ENCODE measurements at places on chromosomes 7 and 10.
A peak's percentile ranks its signal among the peaks of the same experiment; 100 is the strongest.

GRCh38 chr7:140641524-140642195 is 1.0 kb upstream of the DENND2A start:
- no peak for DNase-seq

- DNase-seq: peak; percentile 41
These were observed 513 bp downstream of the ODAD2 start for GRCh38 chr10:27998178-27998953.

GRCh38 chr7:151146761-151147160 is 20.7 kb downstream of the GBX1 start:
- DNase-seq: no peak

GRCh38 chr7:139620676-139621344 is 97.3 kb downstream of the CLEC2L start:
- DNase-seq: peak; percentile 57

- no peak for DNase-seq
These were observed 115.2 kb upstream of the GDF10 start for GRCh38 chr10:47184724-47185330.

- DNase-seq: no peak
These were observed 15.0 kb upstream of the SLK start for GRCh38 chr10:103951942-103952341.

DNA sequence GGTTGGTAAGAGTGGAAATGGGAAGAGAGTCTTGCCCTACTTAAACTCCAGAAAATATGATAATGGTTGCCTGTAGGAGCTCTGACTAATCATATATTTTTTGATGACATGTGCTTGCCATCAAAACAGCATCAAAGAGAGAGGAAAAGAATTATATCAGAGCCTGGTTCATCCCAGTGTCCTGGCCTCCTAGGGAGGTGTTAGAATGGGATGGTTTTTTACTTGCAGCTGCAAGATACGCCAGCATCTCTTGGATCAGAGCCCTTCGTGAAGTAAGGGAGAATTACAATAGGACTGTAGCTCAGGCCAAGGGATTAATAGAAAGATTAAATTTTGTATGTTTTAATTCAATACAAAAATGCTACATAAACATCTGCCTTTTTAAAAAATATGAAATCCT is 177.6 kb upstream of the HDAC9 start:
- DNase-seq: no peak

DNA sequence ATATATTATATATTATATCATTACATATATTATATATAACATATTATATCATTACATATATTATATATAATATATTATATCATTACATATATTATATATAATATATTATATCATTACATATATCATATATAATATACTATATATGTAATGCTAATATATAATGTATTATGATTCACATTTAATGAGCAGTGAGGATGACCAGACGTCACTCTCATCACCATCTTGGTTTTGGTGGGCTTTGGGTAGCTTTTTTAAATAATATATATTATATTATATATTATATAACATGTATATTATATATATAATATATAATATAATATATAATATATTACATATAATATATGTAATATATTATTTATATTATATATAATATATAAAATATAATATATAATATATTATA is 1189.4 kb upstream of the AUTS2 start:
- DNase-seq: no peak

DNA sequence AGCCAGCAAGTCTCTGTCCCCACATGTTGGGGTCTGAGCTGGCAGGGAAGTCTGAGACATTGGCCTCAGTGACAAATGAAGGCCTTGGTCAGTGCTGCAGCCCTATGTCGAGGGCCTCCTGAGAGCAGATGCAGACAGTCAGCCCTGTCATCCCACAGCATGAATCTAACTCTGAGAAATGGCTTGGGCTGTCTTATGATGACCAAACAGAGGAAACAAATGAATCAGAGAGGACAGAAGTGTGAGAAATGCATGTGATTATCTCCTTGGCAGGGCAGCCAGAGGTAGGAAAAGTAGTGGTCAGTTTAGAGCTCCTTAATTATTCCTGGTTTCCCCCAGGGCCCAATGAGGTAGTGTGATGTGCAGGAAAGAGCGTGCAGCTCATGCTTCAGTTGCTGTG is 287.6 kb downstream of the SORCS3 start:
- no peak for DNase-seq

Measured in liver (tissue), 10 donors.